ENCODE measurements at places on chromosomes 2 and 18.

- DNase-seq, result no peak
Observed at GRCh38 chr18:24534737-24535136, 74.3 kb downstream of the HRH4 start.

DNA sequence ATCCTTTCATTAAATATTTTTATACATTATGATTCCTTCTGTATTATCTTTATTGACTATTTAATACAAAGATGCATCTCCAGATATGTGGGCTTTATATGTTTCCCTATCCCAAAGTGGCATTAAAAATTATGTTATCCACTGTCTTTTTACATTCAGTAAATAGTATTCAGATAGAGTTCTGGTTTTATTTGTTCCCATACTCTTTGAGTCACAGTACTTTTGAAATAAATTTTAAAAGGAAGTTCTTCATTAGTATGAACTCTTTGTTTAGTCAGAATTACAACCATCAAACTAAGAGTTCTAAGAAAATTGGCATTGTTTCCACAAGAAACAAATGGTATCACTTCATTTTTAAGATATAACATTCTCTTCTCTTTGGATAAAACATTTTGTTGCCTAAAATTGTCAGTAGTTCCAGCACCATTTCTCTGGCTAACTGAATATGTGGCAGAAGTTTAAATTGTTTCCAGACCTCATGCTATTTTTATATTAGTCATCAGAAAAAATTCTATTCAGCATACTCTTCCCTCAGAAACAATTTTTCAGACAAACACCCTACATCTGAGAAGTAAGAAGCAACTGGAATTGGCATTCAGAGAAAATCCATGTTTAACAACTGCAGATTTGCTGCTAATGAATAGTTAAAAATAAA lies 88.5 kb upstream of the COL5A2 start:
- DNase-seq, result no peak

GRCh38 chr2:157875641-157876065 lies 477 bp downstream of the ACVR1 start:
- no peak for DNase-seq

DNA sequence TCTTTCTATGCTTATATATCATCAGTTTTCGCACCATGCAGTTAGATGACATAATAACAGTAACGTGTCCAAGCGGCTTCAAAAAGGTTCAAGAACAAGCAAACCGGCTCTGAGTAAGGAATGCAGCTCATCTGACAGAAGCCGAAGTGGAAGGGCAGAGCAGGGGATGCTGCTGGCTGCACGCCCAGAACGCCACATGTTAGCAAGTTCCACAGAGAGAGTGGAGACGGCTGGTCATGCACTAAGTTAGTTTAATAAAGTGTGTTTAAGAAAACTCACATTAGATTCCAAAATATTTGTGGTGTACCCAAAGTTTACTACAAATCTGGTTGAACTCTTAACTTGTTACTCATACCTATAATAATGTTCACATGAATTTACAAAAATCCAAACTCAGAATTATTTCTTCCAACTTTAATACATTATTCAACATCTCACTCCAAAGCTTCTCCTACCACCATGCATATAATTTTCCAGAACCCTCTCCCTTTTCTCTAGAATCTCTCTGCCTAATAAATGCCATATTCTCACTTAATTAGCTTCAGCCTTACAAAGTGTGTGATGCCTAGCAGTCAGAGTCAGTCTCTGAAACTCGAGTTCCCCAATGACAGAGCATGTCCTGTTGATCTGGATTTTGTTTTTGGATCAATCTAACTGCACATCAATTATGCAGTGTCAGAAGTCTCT lies 170.0 kb downstream of the DNAH7 start:
- no peak for DNase-seq

DNA sequence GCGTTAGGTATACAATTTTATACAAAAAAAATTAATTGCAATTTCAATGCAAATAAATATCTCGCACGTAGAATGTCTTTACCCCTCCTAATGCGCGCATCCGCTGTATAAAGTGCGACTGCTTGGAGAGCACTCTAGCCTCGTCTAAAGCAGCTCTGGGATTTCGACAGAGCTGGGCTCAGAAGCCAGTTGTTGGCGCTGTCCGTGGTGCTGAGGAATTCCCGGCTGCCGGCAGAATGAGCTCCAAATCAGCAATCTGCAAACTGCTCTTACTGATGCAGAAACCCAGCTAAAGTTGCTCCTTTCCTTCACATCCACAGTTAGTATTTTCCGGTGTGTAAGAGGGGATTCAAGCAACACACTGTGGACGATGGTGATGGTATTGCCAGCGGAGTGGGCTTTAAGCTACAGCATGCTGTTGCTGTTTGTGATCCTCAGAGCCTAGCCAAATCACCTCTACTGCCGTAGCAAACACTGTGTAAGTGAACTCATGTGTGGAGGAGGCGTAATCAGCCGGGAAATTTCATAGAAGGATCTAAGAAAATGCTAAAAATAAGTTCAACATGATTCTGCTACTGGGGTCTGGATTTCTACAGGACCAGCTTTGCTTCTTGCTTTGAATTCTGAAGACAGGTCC lies at the start of gene VWC2L:
TSS of gene VWC2L (plus strand) at position 137 of the 637 bp plus-strand sequence. CDS start 3,140 bp downstream, outside the sequence.
- DNase-seq, result no peak

DNA sequence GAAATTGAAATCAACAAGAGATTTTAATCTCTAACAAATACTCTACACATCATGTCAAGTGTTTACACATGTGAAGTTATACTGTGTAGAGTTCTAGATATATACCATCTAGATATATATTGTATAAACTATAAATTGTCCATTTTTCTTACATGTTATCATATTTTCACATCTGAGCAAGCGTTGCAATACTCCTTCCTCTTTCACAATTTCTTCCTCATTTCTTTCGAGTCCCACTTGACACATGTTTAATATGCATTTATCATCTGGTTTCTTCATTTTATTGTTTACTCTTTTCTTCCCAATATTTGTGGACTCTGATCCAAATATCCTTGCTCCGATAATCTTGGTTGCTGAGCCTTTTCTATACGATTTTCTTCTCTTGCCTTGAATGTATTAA lies 50.2 kb downstream of the UNC80 start:
- DNase-seq, result no peak

DNA sequence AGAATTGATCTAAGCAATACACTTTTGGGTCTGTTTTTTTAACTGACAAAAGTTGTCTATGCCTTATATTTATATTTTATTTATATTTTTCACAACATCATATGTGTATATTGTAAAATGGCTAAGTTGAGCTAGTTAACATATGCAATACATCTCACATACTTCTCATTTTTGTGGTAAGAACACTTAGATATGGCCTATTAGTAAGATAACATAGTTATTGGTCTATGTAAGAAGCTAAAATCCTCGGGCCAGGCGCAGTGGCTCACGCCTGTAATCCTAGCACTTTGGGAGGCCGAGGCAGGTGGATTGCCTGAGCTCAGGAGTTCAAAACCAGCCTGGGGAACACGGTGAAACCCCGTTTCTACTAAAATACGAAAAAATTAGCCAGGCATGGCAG lies 275.6 kb upstream of the ID2 start:
- no peak for DNase-seq

- no peak for DNase-seq
Observed at GRCh38 chr2:124316881-124317605, 292.0 kb downstream of the CNTNAP5 start.

- no peak for DNase-seq
Observed at GRCh38 chr2:238505119-238505891, 78.6 kb downstream of the ASB1 start.

DNA sequence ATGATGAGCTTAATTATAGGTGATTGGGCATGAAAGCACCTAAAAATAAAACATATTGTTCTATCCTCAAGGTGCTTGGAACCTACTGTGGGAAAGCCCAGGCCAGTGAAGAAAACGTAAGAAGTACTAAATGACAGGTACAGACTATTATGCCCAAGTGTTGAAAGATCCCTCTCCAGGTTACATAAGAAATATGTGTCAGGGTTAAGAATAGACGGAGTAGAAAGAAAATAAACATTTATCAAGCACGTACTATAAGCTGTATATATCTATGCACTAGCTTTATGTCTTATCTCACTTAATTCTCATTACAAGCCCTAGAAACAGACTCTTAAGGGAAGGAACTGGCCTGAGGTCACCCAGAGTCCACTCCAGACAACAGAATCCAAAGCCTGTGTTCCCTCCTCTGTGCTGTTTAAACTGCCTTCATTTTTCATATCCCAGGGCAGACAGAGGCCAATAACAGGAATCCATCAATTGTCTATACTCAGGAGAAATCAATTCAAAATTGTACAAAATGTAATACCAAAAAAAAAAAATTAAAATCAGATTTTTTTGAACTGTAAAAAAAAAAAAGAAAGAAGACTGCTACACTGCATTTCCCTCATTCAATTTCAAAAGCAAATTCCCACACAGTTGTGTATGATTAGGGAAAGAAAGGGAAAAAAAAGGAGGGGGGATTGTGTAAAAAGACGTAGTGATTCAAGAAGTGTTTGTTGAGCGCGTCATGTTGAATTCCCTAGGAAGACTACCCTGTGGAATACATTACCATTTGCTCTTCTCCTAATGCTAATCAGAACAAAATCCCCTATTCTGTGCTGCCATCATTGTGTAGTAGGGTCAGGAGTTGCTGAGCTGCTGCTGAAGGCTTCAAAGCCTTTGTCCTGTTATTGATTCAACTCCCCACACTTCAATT lies 156.3 kb downstream of the IRS1 start:
- DNase-seq, result no peak

GRCh38 chr2:30135541-30135940 lies 11.3 kb upstream of the YPEL5 start:
- DNase-seq, result no peak

GRCh38 chr2:86201671-86202335 lies 2.5 kb downstream of the MRPL35 start:
- no peak for DNase-seq

- no peak for DNase-seq
Observed at GRCh38 chr2:207472343-207473048, 57.3 kb upstream of the CREB1 start.

GRCh38 chr2:165068487-165068757 lies 113.1 kb upstream of the SLC38A11 start:
- DNase-seq, result no peak

DNA sequence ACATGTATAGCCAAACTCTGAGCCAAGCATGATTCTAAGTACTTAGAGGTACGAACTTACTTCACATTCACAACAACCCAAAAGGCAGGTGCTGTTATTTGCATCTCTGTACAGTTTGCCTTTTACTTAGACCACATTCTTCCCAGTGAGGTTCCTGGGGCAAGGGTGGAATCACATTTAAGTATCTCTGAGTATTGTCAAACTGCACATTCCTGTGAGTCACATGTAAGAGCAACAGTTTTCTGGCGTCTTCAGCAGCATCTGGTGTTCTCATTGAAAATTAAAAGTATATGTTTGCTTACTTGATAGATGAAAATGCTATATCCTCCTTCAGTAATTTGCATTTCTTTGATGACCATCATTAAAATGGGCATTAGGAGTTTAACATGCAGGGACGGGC lies 119.1 kb downstream of the UXS1 start:
- DNase-seq, result no peak

DNA sequence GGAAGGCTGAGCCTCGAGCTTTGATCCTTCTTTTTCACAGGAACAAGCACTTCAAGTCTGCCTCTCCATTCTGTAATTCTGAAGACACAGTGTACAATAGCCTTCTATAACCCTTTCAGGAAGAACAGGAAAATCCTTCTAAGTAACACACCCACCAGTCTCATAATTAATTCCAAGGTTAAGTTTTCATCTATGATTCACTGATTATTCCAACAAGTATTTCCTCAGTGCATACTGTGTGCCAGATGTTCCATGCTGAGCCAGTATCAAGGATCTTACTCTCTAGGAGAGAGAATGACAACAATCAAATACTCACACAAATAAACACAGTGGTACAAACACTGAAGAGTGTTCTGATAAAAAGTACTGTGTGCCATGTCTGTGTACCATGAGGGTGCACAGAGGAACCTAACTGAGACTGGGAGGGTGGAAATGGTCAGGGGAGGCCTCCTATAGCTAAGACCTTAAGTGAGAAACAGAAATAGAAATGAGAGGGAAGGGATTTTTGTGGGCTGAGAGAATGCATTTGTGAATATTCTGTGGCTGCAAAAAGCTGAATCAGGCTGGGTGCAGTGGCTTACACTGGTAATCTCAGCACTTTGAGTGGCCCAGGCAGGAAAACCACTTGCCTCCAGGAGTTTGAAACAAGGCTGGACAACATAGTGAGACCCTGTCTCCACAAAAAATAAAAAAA lies 7.3 kb upstream of the MTLN start:
- no peak for DNase-seq

DNA sequence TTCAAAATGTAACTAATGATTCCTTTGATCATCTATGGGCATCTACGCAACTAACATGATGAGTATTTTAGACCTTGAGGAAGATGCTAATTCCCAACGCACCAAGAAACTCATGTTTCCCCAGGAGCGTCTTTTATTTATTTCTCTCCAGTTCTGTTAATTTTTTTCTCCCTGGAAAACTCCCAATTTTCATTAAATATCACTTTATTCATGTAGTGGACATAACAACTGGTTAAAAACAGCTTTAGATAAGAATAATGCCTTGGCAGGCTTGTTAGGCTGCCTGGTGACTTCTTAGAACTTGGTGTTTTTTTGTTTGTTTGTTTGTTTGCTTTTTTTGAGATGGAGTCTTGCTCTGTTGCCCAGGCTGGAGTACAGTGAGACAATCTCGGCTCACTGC lies 62.9 kb upstream of the ZFP36L2 start:
- DNase-seq, result no peak

DNA sequence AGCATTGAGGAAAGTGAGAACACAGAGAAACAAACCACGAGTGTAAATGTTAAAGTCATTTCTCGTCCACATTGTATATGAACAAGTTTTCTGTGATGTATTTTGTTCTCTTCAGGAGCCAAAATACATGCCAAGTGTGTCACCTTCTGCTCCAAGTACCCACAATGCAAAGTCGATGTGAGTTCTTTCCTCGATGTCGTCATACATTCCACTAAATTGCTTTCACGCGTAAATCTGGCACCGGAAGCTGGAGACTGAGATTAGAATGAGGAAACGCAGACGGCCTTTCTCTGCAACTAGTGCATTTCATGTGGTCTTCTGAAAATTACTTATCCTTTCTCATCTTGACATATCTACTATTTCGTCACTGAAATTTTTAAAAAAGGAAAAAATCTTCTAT lies 118.5 kb upstream of the SALL3 start:
- DNase-seq, result no peak

GRCh38 chr2:38092196-38092902 lies 16.4 kb upstream of the CYP1B1 start:
- DNase-seq, result no peak

DNA sequence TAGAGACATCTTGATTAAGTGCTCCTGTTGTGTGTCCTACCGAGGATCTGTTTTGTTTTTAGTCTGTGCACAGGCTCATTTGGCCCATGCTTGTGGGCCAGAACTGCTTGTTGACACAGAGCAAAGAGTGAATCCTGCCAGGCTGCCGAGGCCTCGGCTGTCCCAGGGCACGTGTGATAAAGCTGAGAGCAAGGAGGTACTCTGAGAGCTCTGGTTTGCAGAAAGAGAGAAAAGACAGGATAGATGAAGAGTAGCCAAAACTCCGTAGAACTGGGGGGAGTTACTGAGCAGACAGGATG lies 175.1 kb downstream of the FAM210A start:
- no peak for DNase-seq

Data from Panc1 (cell line).